ENCODE measurements at places on chromosomes 4 and X.
A peak's percentile ranks its signal among the peaks of the same experiment; 100 is the strongest.

GRCh38 chr4:8070736-8071718 is 87.6 kb downstream of the ABLIM2 start:
- DNase-seq = no peak

GRCh38 chrX:136106920-136107528 is 40.3 kb upstream of the FHL1 start:
- DNase-seq = no peak

DNA sequence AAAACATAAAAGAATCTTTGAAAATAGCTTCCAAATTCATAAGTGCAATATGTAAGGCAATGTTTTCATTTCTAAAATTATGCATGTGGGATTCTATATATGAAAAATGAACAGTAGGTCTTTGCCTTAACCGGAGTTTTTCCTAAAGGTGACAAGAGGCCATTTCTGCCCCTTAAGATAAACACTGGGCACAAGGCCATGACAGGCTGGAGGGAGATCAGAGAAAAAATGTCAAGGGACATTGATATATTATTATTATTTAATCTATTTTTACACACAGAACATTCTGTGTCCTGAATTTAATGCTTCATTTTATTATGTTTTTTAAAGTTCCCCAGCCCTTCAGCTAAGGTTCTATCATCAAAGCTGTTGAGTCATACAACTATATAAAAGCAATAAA is 118.8 kb downstream of the CHM start:
- DNase-seq = no peak

- DNase-seq = no peak
Observed at GRCh38 chrX:68354879-68355628, 78.2 kb downstream of the OPHN1 start.

GRCh38 chr4:53688186-53688790 is 97.0 kb upstream of the LNX1 start:
- DNase-seq = no peak

DNA sequence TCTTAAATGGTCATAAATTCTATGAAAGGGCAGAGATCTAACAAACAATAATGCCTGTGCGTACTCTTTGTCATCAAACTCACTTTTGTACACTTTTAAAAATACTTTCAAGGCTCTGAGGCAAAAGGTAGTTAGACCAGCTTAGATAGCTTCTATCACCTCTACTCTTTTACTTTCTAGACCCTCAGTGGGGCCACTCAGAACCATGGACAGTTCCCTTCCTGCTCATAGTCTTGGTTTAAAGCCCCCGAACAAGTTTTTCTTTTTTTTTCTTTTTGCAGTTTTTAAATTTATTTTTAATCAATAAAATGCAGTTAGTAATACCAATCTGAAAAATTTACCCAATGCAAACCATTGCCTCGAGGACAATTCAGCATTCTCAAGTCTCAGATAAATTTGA is 460.5 kb upstream of the CNKSR2 start:
- DNase-seq = no peak

- no peak for DNase-seq
Observed at GRCh38 chr4:155541716-155542115, 124.9 kb upstream of the GUCY1A1 start.

DNA sequence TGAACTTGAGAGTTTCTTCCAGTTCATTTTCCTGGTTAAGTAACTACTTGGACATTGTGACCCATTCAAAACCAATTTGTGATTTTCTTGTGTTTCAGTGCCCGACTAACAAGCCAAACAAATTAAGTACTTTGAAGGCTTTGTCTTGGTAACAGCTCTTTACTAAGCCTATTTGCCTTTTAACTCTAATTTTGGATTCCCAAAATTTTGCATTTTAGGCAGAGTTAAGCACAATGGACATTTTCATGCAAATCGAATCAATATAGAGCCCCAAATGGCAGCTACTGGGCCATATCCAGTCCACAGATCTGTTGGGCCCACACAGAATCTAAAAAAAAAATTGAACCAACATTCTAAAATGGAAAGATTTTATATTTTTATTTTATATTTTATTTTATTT is 31.4 kb upstream of the CHRNA9 start:
- no peak for DNase-seq

DNA sequence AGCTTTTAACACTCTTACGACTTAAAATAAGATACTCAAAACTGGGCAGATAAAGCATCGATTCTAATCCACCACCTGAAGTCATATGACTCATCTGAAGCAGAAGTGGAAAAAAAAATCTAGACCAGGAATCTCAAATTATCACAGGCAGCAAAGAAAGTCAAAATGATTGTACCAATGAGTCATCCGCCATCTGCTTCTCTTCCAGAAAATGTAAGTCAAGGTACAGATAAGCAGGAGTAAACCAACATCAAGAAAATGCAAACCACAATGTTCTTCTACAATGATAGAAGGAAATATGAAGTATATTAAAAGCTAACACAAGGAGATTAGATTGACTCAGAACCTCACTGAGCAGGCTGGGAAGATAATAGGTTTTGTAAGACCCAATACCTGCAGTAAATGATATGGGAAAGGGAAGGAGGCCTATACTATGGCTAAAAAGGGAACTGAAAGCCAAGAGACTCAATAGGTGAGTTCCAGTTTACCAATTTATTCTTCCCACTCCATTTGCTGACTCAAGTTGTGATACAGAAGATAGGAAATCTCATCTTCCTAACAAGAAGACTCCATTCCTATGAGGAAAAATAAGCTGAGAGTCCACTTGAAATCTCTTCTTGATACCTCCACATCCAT is 88.4 kb upstream of the TET2 start:
- no peak for DNase-seq

- DNase-seq = no peak
Observed at GRCh38 chr4:93232883-93233282, 595.7 kb upstream of the ATOH1 start.

DNA sequence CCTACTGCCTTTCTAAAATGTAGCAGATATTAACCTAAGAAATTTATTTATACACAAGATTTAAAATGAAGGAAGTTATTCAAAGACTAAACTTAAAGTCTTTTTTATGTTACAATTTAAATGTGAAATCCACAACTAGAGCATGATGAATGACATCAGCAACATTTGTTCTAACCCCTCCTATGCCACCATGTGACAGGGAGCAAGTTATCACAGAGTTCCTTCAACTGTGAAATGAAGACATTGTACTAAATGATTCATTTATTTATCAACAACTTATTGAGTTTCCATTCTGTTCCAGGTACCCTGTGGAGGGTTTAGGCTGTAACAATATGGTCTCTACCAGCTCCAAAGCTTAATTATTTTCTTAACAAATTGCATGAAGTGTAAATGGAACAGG is 76.9 kb downstream of the SLC39A8 start:
- DNase-seq = no peak

DNA sequence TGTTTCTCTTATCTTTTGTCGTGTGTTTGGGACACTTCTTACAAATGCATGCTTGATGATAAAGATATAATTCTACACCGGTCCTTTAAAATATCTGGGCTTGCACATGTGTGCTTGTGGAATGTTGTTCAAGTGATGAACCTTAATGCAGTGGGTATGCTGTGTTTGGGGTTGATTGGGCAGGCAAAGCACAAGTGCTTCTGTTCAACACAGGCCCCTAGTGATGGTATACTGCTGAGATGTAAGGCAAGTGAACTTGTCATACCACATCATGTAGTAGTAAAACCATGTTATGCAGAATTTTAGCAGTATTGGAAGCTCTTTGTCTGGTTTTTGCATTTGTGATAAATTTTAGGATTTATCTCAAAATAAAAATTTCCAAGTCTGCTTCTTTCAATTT is 23.9 kb downstream of the TBC1D19 start:
- no peak for DNase-seq

DNA sequence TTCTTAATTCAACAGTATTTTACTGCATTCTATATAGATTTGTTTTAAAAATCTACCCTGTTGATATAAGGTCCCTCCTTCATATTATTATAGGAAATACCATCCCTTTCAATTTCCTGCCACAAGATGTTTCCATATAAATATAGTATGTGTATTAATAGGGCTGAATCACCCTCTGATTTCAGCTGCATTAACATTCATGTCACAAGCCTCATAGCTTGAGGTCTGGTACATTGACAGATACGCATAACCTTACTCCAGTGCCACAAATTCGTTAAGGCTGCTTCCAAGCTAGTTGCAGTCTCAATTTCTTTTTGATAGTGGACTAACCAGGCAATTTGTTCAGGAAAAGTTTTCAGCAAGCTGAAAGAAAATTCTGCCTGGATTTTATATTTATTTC is 128.4 kb downstream of the KLHL34 start:
- no peak for DNase-seq

DNA sequence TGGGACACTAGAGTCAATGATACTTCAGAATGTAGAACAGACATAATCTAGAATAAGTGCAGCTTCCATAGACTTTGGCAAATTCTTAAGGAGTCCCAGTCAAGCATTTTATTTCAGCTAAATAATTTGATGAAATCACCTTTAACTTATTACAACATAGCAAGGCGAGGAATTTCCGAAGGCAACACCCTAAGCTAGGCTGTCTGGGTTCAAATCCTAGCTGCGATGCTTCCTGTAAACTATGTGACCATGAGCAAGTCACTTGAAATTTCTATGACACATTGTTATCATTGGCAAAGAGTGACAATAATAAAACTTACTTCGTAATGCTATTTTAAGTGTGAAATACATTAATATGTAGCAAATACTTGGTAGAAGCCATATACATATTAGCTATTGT is 679.1 kb downstream of the DMD start:
- DNase-seq = no peak

DNA sequence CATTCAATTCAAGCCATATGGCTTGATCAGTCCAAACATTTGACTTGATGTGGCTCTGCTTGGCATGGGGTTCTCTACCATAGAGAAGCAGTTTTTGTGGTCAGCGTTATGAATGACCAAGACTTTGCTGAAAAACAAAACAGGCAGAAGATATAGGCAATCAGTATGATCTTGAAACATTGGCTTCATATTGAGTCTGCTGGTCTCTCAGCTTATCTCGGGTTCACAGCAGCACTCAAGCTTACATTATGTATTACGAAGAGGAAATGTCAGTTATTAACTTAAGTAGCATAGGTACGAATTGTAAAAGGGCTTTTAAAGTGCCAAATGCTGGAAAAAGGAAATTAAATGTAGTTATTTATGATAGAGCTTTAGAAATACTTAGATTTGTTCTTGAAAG is 99.0 kb downstream of the AFF2 start:
- DNase-seq = no peak

GRCh38 chr4:188399834-188400233 is 260.6 kb downstream of the TRIML1 start:
- no peak for DNase-seq

DNA sequence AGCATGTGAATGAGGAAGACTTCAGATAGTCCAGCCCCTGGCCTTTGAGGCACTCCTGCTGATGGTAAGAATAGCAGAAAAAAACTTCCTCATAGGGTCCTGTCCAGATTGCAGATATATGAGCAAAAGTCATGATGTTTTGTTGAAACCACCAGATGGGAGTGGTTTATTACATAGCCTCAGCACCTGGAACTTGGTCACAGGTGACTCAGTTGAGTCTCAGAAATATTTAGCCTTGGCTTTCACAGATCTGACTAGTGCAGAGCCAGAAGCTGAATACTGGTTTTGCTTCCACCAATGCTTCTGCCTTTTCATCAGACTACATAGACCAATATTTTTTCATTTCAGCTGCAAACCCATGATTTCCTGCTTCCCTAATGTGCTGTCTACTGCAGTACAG is 994.9 kb upstream of the SLIT2 start:
- no peak for DNase-seq

GRCh38 chrX:24542756-24543155 is 77.7 kb downstream of the PDK3 start:
- no peak for DNase-seq

- DNase-seq = no peak
Observed at GRCh38 chr4:133058701-133059100, 90.4 kb upstream of the PCDH10 start.

DNA sequence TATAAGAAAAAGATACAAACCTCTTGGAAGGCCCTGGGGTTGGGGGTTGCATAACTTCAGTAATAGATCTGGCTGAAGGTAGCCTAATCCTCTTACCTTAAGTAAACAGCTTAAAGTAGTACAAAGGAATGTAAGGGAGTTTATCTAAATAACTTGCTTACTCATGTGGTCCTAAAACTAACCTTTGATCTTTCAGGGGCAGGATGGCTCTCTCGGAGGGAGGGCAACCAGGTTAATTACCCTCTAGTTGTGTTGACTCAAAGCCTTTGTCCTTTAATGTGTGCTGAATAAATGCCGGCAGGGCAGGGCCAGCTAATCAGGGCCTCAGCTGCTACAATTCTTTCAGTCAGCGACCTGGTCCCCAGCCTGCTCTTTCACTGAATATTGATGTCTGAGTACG is 822.0 kb upstream of the SLIT2 start:
- DNase-seq = no peak

- no peak for DNase-seq
Observed at GRCh38 chr4:165592386-165592785, 213.6 kb downstream of the CPE start.

DNA sequence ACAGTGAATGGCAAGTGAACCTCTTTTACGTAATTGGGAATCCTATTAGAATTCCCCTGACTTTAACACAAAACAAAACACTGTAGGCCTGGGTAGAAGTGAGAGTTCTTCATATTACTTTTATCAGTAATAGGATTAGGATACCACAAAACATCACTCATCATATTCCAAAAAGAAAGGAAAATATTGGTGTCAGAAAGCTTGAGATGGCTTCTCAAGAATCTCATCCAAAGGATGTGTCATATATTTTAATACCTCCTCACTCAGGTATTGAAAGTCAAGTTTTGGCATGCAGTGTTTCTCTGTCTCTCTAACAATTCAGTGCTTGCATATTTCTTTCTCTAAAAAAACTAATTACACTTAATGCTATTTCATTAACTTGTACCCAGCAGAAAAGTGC is 173.2 kb downstream of the PDGFC start:
- DNase-seq = no peak

DNA sequence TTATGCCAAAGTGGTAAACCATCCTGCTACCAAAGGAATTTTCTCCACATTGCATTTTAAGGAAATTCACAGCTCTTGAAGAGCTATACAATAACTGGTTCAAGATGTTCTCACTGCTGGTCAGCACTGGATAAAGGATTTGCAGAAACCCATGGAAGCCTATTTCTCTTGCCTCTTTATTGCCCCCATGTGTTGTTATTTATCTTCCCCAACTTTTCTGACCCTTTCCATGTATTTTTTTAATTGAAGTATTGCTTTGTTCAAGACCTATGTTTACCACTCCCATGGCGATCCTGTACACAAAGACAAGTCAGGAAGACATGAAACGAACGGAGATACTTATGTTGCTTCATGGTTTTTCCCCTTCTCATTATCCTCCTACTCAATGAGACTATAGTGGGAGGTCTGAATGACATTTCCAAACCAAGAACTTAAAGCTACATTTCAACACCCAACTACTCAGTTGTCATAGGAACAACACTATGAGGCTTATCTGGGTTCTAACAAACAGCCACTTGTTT is 566.4 kb upstream of the DIPK2B start:
- no peak for DNase-seq

DNA sequence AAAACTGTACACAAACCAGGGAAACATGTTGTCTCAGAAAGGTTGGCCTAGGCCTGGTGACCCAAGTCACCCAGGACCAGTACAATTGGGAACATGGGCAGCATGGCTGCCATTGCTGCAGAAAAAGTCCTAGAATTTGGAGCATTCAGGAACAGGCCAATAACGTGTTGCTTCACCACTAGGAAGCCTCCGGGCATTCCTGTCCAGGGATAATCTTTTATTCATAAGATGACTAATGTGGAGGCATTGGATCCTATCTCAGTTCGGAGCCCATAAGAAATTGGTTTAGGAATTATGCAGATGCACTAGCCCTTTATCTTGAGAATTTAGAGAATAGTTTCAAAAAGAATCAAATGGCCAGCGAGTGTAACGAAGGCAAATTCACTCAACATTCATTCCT is 242.8 kb upstream of the NDST4 start:
- DNase-seq = no peak

GRCh38 chrX:119729408-119730201 is 28.8 kb upstream of the SOWAHD start:
- DNase-seq = peak; percentile 68

All from stimulated activated CD4-positive, alpha-beta T cell treated with anti-CD3 and anti-CD28 coated beads, Interleukin-1b, Interleukin-23, amount 100 ng/mL, for 4 hours (primary cell).